IPS-NIHi11 (cell line): ENCODE measurements at places on chromosomes 13 and 19.

DNA sequence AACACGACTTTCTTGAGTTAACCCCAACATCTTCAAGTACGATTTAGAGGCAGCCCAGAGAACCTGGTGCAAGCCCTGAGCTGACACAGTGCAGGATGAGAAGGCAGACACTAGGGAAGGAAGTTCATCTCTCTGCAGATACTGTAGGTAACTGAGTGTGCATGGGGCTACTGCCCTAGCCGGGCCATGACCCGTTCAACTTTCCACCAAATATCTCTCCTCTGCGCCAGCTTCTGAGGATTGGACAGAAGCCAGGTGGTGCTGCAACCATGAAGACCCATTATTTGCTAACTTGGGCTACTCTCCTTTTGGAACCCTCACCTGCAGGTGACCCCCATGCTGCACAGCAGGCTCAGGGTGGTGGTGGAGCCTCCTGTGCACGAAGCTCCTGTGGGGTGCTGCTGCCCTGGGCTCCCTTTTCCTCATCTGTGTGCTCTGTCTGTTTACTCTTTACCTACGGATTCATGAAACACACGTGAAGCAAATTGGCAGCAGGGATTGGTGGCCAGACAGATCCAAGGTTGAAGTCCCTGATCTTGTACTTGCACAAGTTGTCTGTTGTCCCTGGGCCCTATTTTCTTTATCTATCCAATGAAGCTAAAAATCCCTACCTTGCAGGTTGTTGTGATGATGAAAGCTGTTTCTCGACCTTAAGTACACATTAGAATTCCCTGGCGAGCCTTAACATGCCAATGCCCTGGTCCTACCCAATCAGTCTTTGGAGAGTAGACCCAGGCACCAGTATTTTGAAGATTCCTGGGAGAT, 227.8 kb downstream of the LACC1 start:
- DNase-seq: no peak

DNA sequence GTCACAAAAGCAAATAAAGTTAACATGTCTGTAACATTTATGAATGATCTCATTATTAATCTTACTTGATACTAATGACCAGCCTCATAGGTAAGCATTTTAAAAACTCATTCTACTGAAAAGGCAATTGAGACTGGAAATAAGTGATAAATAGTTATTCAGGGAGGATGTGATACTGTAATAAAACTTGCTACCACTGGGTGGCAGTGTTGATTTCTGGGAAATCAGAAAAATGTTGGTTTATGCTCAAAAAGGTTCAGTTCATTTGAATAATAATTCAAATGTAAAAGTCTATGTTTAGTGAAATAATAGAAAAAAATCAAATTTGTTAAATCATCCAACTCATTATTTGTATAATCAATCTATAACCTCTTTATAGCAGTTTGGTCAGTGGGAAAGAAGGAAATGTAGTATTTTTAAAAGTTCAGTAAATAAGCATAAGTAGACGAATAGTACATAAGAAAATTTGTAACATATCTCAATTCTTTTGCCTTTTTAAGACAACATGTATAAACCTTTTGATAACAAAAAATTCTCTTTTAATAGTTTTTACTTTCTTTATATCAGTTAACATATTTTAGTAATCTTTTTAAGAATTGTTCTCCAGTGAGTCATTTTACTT, 9.6 kb downstream of the ABHD13 start:
- no peak for DNase-seq

- no peak for DNase-seq
Observed at GRCh38 chr19:16402041-16402440, 69.7 kb downstream of the EPS15L1 start.

DNA sequence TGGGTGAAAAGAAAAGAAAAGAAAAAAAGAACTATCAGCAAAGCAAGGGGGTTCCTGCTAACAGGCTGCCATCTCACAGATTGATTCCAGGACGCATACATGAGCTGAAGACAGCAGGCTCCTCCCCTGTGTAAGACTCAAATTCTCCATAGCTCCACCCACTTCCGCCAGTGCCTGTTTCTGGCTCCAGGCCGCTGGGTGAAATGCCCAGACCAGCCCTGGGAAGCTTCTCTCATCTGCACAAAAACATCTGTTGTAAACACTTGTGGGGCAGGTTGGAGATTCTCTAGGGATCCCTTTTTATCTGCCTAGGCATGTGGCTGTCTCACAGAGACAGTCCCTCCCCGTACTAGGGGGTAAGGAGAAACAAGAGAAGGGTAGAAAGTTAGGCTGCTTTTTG, 1054.4 kb upstream of the SPRY2 start:
- peak; percentile 68 for DNase-seq

- no peak for DNase-seq
Observed at GRCh38 chr19:8311461-8312260, 3.5 kb upstream of the CD320 start.

GRCh38 chr19:3387645-3388589, 21.5 kb downstream of the NFIC start:
- DNase-seq: peak; percentile 62

DNA sequence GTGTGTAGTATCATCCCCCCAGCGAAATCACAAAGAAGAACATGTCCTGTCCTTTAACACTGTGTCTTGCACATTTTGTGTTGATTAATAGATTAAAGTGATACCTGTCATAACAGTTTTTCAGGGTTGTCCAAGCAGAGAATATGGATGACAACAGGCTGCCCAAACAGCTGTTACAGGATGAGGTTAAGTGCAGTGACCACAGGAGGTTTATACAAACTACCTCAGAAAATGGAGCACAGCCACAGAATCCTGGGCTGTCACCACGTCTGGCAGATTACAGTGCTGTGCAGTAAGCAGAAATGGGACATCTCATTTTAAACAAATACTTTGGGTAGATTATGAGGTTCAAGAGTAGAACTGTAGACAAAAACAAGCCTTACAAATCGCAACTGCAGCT, 575.6 kb downstream of the DCT start:
- no peak for DNase-seq

DNA sequence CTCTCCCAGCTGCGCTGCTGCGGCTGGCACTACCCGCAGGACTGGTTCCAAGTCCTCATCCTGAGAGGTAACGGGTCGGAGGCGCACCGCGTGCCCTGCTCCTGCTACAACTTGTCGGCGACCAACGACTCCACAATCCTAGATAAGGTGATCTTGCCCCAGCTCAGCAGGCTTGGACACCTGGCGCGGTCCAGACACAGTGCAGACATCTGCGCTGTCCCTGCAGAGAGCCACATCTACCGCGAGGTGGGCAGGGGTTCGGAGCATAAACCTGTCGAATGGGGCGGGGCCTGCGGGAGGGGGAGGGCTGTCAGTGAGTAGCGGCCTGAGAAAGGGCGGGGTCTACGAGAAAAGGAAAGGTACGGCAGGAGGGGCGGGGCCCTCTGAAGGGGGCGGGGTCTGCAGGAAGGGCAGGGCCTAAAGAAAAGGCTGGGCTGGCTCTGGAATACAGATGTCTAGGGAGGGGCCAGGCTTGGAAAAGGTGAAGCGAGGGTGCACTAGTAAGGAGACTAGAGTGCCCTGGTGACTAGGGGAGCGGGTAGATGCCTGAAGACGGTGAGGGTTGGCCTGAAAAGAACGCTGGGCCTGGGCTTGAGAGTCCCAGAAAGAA, 3.6 kb downstream of the CD37 start:
- DNase-seq: peak; percentile 94

- DNase-seq: no peak
Observed at GRCh38 chr13:111213964-111214726, 99.0 kb downstream of the ARHGEF7 start.

GRCh38 chr13:51636349-51636890, 52.2 kb downstream of the WDFY2 start:
- DNase-seq: no peak
